ENCODE measurements at places on chromosomes 3 and 15.

GRCh38 chr15:73763931-73764330, 10.8 kb upstream of the INSYN1 start:
- no peak for DNase-seq

- DNase-seq, result peak; percentile 32
Measured at GRCh38 chr15:39931615-39932014, 2.3 kb upstream of the EIF2AK4 start.

GRCh38 chr3:182241196-182241765, 529.6 kb downstream of the SOX2 start:
- DNase-seq, result no peak

- no peak for DNase-seq
Measured at GRCh38 chr3:60304112-60304511, 947.1 kb downstream of the FHIT start.

DNA sequence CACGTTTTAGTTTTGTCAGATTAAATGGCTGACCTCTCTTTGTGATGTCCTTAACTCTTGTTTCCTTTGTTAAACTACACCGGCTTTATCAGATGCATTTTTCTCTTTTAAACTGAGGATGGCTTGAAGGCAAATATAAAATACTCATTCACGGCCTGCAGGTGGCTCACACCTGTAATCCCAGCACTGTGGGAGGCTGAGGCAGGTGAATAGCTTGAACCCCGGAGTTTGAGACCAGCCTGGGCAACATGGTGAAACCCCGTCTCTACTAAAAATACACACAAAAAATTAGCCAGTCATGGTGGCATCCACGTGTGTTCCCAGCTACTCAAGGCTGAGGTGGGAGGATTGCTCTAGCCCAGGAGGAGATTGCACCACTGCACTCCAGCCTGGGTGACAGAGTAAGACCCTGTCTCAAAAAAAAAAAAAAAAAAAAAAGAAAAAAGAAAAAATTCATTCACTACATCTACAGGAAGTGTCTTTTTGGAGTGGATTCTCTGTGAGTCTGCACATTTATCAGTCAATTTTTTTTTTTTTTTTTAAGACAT, 34.7 kb upstream of the SACM1L start:
- no peak for DNase-seq

- DNase-seq, result no peak
Measured at GRCh38 chr15:84911879-84912660, 27.6 kb downstream of the SLC28A1 start.

GRCh38 chr3:138845771-138846173, 11.0 kb upstream of the PIK3CB start:
- DNase-seq, result peak; percentile 58

DNA sequence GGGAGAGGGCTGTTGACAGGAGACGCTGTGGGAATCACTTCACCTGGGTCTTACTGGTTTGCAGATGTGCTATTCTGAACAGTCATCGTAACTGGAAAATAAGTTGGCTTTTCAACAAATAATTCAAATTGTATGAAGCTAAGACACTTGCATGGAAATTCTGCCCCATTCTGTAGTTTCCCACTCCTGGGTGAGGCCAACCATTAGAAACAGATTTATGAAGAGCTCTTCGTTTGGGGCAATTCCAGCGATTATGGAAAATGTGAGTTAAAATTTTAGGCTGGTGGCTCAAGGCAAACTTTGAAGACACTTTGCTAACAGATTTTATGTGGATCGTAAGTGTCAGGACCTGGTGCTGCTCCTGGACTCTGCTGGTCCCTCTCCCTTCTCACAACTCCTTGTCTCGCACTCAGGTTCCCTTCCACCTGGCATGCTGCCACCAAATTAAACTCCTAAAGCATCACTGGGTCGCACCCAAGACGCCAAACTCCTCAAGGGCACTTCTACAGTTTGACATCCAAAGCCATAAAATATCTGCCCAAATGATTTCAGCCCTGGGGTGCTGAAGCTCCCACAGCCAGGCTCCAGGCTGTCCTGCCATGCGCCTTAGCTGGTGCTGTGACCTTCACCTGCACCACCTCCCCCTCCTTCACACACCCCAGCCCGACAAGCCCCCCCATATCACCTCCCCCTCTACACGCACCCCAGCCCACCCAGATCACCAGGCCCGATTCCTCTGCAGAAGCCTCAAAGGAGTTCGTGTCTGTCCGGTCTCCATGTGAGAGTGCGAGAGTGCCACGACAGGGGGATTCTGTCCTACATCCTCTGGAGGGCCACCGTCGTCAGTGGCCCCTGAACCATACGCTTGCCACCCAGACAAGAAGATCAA, 138.4 kb downstream of the NSMCE3 start:
- no peak for DNase-seq

DNA sequence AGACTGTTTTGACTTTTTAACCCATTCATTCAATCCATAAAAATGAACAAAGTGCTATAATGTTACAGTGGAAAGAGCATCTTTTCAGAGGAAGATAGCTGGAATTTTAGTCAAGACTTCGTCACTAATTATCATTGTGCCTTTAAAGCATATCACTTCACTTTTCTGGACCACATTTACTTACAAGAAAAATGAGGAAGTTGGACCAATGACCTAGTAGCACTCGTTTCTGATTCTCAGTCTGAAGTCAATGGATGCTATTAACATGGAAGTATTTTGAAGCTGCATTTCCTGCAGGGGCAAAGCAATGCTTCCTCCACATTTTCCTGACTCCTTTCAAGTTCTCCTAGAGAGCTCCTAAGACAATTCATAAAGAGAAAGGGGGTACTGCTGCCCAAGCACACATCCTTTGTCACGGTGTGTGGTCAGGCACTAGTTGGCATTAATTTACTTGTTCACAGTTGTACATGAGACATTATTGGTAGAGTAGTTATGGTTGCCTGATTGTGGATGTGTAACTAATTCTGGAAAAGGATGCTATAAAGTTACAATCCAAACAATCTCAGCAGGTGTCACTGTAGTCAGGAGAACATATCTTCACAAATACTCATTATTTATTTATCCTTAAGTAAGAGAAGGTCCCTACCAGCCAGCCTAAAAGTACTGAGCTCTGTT, 1049.1 kb downstream of the FHIT start:
- DNase-seq, result no peak

- no peak for DNase-seq
Measured at GRCh38 chr3:191261304-191261638, 62.2 kb downstream of the OSTN start.

DNA sequence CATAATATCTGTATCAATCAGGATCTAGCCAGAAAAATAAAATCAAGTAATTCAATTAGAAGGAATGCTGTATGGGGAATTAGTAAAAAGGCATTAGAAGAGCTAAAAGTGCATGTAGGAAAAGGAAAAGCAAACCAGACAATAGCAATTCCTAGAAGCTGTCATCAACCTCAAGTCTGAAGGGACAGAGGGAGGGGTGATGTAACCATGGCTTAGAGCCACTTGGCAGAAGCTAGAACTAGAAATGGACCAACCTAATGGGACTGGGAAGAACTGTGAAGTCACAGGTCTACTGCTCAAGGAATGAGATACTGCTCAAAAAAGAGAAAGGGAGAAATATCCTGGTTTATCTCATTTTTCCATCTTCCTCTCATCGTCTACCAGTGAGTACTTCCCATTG, 590.7 kb upstream of the SGO1 start:
- DNase-seq, result no peak

DNA sequence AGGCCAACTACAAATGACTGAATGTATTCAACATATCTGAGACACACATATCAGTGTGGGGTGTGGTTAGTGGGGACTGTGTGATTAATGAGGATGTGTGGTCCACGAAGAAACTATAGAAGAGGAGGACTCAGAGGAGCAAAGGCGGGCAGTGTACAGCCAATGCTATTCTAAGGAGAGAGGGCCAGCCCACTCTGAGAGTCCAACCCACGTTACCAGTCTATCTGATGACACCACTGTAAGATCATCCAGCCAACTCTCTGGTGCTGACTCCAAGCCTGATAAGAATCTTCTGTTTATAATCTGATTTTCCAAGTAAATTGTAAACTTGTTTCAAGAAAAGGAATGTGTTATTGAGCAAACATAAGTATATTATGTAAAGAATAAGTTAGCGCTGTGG, 47.2 kb downstream of the MCF2L2 start:
- DNase-seq, result peak; percentile 16

DNA sequence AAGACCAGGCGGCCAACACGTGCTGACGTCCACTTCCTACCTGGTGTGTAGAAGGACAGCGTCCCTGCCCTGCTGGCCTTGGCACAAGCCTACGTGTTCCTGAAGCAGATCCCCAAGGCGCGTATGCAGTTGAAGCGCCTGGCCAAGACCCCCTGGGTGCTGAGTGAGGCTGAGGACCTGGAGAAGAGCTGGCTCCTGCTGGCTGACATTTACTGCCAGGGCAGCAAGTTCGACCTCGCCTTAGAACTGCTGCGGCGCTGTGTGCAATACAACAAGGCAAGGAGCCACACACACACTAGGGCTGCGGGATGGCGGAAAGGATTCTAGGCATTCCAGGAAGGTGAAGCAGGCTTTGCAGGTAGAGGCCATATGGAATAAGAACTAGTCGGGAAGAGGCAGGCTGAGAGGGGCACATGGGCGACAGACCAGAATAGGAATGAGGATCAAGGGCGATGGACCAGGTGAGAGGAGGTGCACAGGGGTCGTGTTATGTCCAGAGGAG, 15.9 kb downstream of the CSRNP1 start:
- DNase-seq, result no peak

- DNase-seq, result no peak
Measured at GRCh38 chr3:46987743-46988401, 8.4 kb downstream of the NBEAL2 start.

- DNase-seq, result no peak
Measured at GRCh38 chr3:159922861-159923312, 65.7 kb upstream of the IL12A start.

DNA sequence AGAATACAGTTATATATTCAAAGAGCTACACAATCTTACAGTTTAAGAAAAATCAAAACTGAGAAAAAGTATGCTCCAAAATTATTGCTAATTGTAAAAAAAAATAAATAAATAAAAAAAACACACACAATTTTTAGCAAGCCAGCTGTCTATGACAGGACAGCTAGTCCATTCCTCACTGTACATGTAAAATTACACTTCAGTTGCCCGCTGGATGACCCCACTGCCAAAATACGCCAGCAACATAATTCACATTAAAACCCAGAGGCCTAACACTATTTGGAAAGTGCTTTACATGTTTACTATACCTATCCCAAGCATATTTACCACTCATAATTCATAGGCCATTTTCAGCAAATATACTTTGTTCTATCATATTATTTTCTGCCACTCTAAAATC, 5.8 kb downstream of the MYO9A start:
- DNase-seq, result no peak

DNA sequence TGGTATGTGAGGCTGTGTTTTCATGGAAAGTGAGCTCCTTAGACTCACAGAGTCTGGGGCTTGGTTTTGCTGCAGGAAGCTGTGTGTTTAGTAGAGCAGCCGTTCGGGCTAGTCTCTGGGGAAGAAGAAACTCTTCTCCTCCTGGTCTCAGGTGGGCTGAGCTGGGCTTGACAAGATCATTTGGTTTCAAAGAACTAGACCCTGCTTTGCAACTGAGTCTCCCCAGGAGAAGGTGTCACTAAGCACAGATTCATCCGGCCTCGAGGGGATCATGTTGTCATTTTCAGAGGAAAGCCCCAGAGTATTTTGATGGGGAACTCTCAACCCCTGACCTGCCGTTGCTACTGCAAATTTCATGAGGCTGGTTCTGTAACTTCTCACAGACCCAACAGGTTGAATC, 188.5 kb downstream of the FAM43A start:
- DNase-seq, result no peak

DNA sequence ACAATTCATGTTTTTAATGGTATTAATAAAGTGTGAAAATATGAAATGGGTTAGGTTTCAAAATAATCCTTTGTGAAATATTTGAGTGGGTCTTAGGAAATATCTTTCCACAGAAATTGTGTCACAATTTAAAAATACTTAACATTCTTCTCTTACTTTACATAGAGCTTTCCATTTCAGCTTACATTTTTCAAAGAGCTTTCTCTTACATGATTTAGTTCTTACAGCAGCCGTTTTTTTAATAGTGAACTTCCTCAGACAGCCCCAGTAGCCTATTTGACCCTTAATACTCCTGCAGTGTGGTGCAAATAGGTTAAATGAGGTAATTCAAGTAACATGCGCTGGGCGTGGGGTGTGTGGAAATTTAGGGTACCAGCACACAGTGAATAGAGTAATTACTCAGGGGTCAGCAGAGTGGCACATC, 21.8 kb downstream of the P2RY12 start:
- no peak for DNase-seq

Measured in A673 (cell line).